A549 treated with Mapracorat at 1 μM for 4 hours (cell line): ENCODE measurements at places on chromosomes 2 and 18. TPM values are rescaled to one million over a fixed set of nuclear protein-coding genes. Genes with fewer than 3 reads are reported as not detected.

The ELOA2 gene
- total RNA-seq, result not detected in 5 replicates

The EMILIN2 gene
- 8.0 to 15.0 TPM (median 14.1 TPM) in 5 replicates for total RNA-seq

The C2orf15 gene
- total RNA-seq, result 0.43 to 1.0 TPM (median 0.81 TPM) in 5 replicates

The GPBAR1 gene
- 0.09 to 0.42 TPM (median 0.28 TPM) in 5 replicates for total RNA-seq

The CCDC68 gene
- total RNA-seq, result 3.3 to 6.5 TPM (median 5.6 TPM) in 5 replicates

The VRK2 gene
- 26.1 to 32.5 TPM (median 28.6 TPM) in 5 replicates for total RNA-seq

The LIMS3 gene
- not detected in 5 replicates for total RNA-seq

The SERPINB3 gene
- total RNA-seq, result 0.16 to 0.27 TPM in 2 of 5 replicates, not detected in the others

The CHRNA1 gene
- total RNA-seq, result not detected in 5 replicates

The SRBD1 gene
- total RNA-seq, result 7.3 to 10.6 TPM (median 8.3 TPM) in 5 replicates

The DSG1 gene
- not detected in 5 replicates for total RNA-seq

The SERPINB10 gene
- not detected in 5 replicates for total RNA-seq

The QPCT gene
- 20.4 to 22.7 TPM (median 21.6 TPM) in 5 replicates for total RNA-seq

The IRS1 gene
- 11.5 to 17.0 TPM (median 15.6 TPM) in 5 replicates for total RNA-seq

The SCYGR7 gene
- total RNA-seq, result not detected in 5 replicates

The HOXD3 gene
- total RNA-seq, result 0.20 to 0.30 TPM in 2 of 5 replicates, not detected in the others

The CYP1B1 gene
- total RNA-seq, result 3.9 to 4.9 TPM (median 4.2 TPM) in 5 replicates

The RAD51AP2 gene
- not detected in 5 replicates for total RNA-seq

The IL36A gene
- not detected in 5 replicates for total RNA-seq

The MARCO gene
- 0.08 to 0.27 TPM (median 0.10 TPM) in 3 of 5 replicates, not detected in the others for total RNA-seq

The UGT1A6 gene
- total RNA-seq, result 0.39 to 1.5 TPM (median 1.2 TPM) in 5 replicates

The SIX3 gene
- total RNA-seq, result 1.2 to 2.4 TPM (median 1.9 TPM) in 5 replicates

The KCNK3 gene
- total RNA-seq, result 0.43 to 0.94 TPM (median 0.79 TPM) in 5 replicates

The IL1F10 gene
- not detected in 5 replicates for total RNA-seq

The GBX2 gene
- 1.0 to 3.3 TPM (median 3.0 TPM) in 5 replicates for total RNA-seq

The ALLC gene
- 0.07 TPM in 1 of 5 replicates, not detected in the others for total RNA-seq

The EPAS1 gene
- total RNA-seq, result 94.4 to 114 TPM (median 110 TPM) in 5 replicates

The TUBA4B gene
- total RNA-seq, result 0.13 to 0.28 TPM (median 0.18 TPM) in 4 of 5 replicates, not detected in the other

The ACYP2 gene
- total RNA-seq, result 7.5 to 8.5 TPM (median 7.9 TPM) in 5 replicates

The TNFAIP6 gene
- total RNA-seq, result 0.68 to 1.5 TPM (median 0.78 TPM) in 5 replicates

The ACOXL gene
- not detected in 5 replicates for total RNA-seq

The SH3RF3 gene
- 0.46 to 0.61 TPM (median 0.52 TPM) in 5 replicates for total RNA-seq

The SP100 gene
- total RNA-seq, result 23.5 to 30.4 TPM (median 27.5 TPM) in 5 replicates

The BCS1L gene
- 40.0 to 53.1 TPM (median 43.5 TPM) in 5 replicates for total RNA-seq

The PHOSPHO2 gene
- 2.0 to 3.6 TPM (median 2.3 TPM) in 5 replicates for total RNA-seq

The NCL gene
- total RNA-seq, result 779 to 864 TPM (median 785 TPM) in 5 replicates

The NT5DC4 gene
- not detected in 5 replicates for total RNA-seq

The STARD6 gene
- not detected in 5 replicates for total RNA-seq

The C2orf80 gene
- not detected in 5 replicates for total RNA-seq

The NPC1 gene
- 97.3 to 126 TPM (median 107 TPM) in 5 replicates for total RNA-seq

The HRH4 gene
- total RNA-seq, result not detected in 5 replicates

The LCT gene
- 0.05 to 0.06 TPM in 2 of 5 replicates, not detected in the others for total RNA-seq

The STPG4 gene
- not detected in 5 replicates for total RNA-seq

The BMP10 gene
- not detected in 5 replicates for total RNA-seq

The ZNF513 gene
- 9.7 to 14.7 TPM (median 13.5 TPM) in 5 replicates for total RNA-seq

The RGPD3 gene
- 0.14 to 0.26 TPM (median 0.16 TPM) in 5 replicates for total RNA-seq

The CNDP1 gene
- total RNA-seq, result not detected in 5 replicates

The UBE2E3 gene
- total RNA-seq, result 67.4 to 80.8 TPM (median 72.6 TPM) in 5 replicates

The IL1A gene
- 0.14 to 0.28 TPM (median 0.21 TPM) in 5 replicates for total RNA-seq

The LRRTM4 gene
- not detected in 5 replicates for total RNA-seq

The GAREM1 gene
- total RNA-seq, result 4.3 to 6.2 TPM (median 5.3 TPM) in 5 replicates

The HOXD10 gene
- total RNA-seq, result 4.4 to 6.4 TPM (median 5.4 TPM) in 5 replicates

The UGP2 gene
- 85.2 to 116 TPM (median 107 TPM) in 5 replicates for total RNA-seq

The TBR1 gene
- total RNA-seq, result 0.03 to 0.08 TPM in 2 of 5 replicates, not detected in the others
